ENCODE measurements at places on chromosomes 13 and 19.
A peak's percentile ranks its signal among the peaks of the same experiment; 100 is the strongest.

DNA sequence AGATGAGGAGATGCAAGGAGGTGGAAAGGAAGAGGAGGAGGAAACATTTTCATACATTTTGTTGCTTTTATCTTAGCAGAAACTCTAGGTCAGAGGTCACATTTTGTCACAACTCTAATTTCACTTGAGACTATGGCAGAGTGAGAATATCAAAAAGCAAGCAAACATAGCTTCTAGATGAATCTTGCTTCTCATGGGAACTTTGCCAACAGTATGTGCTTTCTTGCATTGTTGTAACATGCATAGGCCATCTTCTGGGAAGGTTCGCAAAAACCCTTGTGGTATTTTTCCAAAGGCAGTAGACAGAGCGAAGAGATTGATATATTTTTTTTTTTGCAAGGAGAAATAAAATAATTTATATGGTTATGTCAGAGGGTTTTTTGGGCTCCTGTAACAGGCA, 291.3 kb downstream of the MTUS2 start:
- no peak for DNase-seq

DNA sequence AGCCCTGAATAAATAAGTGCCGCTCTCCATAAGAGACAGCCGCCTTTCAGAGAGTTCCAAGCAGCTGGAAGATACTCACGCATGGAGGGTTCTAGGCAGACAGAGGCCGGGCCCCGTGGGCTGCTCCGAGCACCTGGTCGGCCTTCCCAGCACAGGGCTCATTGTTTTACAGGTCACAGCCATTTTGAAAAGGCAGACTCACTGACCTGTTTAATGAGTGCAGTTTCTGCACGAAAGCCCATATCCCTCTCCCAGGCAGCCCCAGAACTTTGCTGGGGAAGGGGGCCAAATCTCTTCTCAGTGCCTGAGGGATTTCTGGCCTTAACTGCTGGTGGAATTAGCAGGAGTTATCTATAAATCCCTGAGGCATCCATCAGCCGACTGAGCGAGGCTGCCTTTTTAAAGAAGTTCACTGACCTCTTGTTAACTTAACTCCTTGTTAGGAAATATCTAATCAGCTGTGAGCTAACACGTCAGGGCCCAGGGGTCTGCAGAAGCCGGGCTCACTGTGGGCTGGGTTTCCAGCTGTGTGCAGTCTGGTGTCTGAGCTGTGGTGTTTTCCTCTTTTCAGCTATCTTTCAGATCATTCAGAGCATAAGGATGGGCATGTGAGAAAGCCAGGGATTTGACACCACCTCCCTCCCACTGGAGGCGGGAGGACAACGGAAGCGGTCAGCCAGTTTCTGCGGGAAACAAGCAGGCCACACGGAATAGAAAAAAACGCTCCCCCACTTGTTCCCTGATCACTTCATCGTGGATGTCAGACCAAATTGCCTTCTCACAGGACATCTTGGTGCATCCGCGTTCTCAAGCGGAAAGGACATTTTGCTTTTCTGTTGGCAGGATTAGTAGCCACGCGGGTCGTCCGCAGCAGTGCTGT, 23.3 kb downstream of the SERP2 start:
- no peak for DNase-seq

DNA sequence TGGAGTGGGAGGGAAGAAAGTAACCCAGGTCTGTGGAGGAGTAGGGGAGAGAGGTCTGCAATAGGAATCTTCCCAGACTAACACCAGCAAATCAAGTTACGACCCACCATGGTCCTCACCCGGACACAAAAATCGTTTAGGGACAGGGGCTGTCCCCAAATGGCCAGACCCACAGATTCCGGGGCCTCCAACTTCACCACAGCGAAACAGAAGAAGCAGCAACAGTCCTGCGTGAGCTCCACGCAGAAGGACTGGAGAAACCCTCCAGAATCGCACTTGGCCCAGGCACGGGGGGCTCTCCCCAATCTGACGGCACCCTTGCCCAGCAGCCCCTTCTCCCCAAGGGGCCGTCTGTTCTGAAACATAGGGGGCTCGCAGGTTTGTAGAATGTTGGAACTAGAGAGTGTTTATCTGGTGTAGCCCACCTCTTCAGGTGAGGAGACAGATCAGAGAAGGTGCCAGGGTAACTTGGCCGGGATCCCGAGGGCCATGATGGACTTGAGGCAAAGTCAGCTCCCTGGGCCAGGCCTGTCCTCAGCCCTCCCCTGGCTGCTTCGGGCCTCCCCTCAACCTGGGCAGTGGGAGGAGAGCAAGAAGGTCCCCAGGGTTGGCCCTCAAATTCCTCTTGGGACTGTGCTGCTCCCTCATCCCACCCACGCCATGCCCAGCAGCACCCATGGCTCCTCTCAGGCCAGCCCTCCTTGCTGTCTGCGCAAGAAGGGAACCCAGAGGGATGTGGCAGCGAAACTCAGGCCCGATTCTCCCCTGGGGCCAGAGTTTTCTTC, 82.5 kb upstream of the GPR183 start:
- DNase-seq, result no peak

DNA sequence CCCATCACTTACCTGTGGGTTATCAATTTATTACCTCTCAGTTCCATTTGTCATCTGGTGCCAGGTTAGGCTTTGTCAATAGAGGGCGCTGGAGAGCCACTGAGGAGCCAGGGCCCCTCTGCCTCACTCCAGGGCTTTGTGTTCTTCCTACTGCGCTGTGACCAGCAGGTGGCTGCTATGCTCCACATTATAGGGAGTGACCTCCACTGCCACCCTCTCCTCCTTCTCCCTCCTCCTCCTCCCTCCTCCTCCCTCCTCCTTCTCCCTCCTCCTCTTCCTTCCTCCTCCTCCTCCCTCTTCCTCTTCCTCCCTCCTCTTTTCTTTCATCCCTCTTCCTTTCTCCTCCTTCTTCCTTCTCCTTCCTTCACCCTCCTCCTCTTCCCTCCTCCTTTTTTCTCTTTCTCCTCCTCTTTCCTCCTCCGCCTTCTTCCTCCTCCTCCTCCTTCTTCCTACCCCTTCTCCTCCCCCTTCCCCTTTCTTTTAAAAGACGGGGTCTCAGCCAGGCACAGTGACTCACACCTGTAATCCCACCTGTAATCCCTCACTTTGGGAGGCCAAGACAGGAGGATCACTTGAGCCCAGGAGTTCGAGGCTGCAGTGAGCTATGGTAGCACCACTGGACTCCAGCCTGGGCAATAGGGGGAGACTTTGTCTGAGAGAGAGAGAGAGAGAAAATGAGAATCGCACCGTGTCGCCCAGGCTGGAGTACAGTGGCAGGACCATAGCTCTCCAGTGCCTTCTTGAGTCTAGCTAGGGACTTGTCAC, 10.3 kb upstream of the ZBTB32 start:
- peak; percentile 86 for DNase-seq

GRCh38 chr13:95880331-95880730, 172.9 kb downstream of the UGGT2 start:
- DNase-seq, result no peak

DNA sequence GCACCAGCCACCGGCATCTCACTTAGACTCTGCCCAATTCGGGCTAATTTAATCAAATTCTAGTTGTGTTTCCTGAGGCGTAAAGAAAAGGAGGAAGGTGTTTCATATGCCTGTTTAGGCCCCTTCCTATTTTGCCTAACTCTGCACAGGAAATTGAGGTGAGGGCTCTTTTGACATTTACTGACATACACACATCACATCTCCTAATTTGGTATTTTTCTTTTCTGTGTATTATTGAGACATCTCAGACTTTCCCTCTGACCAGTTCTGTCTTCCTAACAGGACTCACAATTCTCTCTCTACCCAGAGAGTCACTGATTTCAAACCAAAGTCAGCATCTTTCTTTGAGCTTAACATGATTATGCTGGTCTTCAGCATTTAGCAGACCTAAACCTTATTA, 7.9 kb downstream of the CEACAM3 start:
- no peak for DNase-seq

GRCh38 chr13:99385161-99385560, 78.0 kb upstream of the GPR183 start:
- DNase-seq, result no peak

- no peak for DNase-seq
These were observed 19.2 kb downstream of the NECTIN2 start for GRCh38 chr19:44865196-44865767.

GRCh38 chr13:35789335-35790165, 313.1 kb upstream of the MAB21L1 start:
- DNase-seq, result peak; percentile 14

DNA sequence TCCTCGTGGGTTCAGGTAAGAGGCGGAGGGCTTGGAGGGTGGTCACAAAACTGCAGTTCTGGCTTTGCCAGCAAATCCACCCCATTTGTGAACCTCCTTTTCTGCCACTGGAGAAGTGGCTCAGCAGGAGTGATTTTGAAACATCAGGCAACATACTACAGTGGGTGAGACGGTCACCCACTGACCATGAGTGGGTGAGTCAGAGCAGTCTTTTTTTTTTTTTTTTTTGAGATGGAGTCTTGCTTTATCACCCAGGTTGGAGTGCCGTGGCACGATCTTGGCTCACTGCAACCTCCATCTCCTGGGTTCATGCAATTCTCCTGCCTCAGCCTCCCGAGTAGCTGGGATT, 3.0 kb downstream of the TOMM40 start:
- no peak for DNase-seq

DNA sequence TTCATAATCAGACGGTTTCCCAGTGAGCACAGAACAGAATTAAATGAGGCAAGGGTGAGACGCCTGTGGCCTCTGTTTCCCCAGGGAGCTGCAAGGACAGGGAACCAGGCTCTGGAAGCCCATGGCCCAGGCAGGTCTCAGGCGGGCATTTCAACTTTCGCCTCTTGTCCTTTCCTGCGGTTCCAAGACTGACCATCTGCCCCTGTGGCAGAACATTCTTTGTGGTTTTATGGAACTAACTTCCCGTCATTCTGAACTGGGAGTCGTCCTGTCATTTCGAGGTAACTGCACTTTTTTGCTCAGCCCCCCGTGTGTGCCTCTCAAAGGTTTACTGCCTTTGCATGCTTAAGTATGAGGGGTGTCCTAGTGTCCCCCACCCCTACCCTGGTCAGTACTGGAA, 70.9 kb downstream of the KL start:
- no peak for DNase-seq

DNA sequence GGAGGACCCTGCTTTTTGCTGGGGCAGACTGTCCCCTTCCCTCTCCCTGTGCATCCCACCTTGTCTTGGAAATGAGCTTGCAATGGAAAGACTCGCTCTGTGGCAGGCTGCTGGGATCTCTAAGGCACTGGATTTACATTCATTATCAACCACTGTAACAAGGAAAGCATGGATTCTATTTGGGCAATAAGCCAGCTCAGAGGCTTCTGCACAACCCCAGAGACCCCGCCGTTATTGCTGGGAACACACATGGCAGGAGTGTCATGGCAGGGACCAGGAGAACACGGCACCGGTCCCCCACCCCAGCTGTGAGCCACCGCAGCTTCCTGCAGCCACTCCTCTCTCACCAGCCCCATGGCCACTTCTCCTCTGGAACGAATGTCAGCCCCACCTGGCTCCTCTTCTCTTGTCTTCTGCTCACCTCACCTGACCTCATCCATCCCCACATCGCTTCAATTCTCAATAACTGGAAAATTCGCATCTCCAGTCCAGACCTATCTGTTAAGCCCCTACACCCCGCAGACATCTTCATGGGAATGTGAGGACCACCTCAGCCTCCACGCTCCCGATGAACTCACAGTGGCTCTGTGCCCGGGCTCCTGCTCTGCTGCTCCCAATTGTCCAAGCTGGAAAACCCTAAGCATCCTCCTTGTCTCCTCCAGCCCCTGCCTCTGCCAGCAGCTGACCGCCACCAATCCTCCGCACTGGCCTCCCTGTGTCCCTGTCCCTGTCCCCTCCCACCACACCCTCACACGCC, 181.5 kb downstream of the USP12 start:
- no peak for DNase-seq

GRCh38 chr13:28540612-28541011, 45.7 kb upstream of the FLT1 start:
- DNase-seq, result no peak

GRCh38 chr19:35347171-35347929, at the start of gene FFAR1:
Gene FFAR1, plus strand, starts transcription at chr19:35347902. Its CDS starts 3,650 bp downstream, at chr19:35351552.
- DNase-seq, result no peak

GRCh38 chr19:19711306-19711933, 21.5 kb downstream of the ZNF14 start:
- no peak for DNase-seq

GRCh38 chr19:45677351-45678230, 9.6 kb downstream of the GIPR start:
- peak; percentile 87 for DNase-seq

GRCh38 chr19:13905634-13906520, at the start of the genes BRME1 and CC2D1A:
Gene BRME1, minus strand, starts transcription at chr19:13906117. Its CDS starts 1,225 bp downstream, at chr19:13904892.
Gene CC2D1A, plus strand, starts transcription at chr19:13906201. Its CDS starts 241 bp downstream, at chr19:13906442.
- peak; percentile 98 for DNase-seq

DNA sequence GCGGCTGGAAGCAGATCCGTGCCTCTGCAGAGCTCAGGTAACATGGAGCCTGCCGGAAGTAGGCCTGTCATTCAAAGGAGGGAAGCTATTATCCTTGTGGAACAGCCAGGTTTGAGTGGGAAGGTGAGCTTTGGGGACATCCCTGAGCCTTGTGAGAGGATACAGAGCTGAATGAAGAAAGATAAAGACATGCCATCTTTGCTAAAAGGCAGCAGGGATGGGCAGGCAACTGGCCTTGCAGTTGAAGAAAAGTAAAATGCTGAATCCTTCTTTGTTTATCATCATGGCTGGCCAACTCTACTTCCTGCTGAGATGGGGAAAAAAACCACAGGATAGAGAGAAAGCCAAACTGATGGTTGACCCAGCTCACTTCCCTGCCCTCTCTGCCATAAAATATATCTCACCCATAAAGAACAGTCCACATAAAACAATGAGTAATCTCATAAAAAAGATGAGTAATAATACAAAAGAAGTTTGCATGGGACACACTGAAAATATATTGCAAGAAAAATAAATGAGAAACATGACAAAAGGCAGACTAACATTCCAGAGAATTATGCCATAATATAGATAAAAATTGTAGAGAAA, 226.3 kb downstream of the DLEU7 start:
- DNase-seq, result peak; percentile 68

GRCh38 chr19:12034620-12035019, 859 bp downstream of the ZNF433 start:
- peak; percentile 18 for DNase-seq

- peak; percentile 26 for DNase-seq
These were observed 38.0 kb upstream of the C13orf42 start for GRCh38 chr13:51148952-51149573.

DNA sequence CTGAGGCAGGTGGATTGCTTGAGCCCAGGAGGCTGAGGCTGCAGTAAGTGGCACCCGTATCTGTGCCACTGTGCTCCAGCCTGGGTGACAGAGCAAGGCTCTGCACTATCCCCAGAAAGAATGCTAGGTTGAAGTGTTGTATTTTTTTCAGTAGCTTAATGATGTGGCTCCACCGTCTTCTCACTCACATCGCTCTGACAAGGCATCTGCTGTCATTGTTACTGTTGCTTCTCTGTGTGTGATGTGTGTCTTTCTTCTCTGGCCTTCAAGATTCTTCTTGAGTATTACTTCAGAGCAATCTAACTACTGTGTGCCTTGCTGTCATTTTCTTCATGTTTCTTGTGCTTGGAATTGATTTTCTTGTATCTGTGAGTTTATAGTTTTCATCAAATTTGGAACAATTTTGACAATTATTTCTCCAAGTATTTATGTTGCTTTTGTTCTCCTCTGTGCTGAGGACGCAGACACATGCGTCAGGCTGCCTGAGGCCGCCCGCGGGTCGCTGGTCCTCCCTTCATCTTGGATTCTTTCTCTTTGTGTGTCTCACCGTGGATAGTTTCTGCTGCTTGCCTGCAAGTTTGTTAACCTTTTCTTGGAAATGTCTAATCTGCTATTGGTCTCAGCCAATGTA, 10.8 kb downstream of the ADPRHL1 start:
- no peak for DNase-seq

- DNase-seq, result no peak
These were observed 82.0 kb downstream of the FRY start for GRCh38 chr13:32113532-32113931.

GRCh38 chr19:16373532-16373931, 48.9 kb downstream of the KLF2 start:
- DNase-seq, result no peak

GRCh38 chr13:113997845-113998751, 24.2 kb upstream of the C13orf46 start:
- DNase-seq, result no peak

All from RWPE1 (cell line).